ENCODE measurements at places on chromosomes 6 and 20.
A peak's percentile ranks its signal among the peaks of the same experiment; 100 is the strongest.

GRCh38 chr6:24195836-24196597, 70.0 kb downstream of the NRSN1 start:
- no peak for DNase-seq

DNA sequence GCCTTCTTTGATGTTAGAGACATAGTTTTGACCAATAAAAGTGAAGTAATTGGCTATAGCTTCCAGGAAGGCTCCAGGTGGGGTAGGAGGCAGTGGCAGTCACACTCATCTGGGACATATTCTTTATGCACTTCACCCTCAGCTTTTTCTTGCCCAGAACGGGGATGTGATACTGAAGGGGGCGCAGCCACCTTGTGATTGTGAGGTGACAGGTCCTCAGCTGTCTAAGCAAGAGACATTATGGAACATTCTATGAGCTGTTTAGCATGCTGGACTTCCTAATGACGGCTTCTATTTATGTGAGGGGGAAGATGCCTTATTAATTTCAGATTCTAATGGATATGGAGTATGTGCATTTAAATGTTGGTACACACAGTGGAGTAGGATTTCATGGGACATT, 151.3 kb upstream of the ZFP64 start:
- DNase-seq: no peak

- no peak for DNase-seq
These were observed 3.9 kb downstream of the CCN2 start for GRCh38 chr6:131946992-131947955.

DNA sequence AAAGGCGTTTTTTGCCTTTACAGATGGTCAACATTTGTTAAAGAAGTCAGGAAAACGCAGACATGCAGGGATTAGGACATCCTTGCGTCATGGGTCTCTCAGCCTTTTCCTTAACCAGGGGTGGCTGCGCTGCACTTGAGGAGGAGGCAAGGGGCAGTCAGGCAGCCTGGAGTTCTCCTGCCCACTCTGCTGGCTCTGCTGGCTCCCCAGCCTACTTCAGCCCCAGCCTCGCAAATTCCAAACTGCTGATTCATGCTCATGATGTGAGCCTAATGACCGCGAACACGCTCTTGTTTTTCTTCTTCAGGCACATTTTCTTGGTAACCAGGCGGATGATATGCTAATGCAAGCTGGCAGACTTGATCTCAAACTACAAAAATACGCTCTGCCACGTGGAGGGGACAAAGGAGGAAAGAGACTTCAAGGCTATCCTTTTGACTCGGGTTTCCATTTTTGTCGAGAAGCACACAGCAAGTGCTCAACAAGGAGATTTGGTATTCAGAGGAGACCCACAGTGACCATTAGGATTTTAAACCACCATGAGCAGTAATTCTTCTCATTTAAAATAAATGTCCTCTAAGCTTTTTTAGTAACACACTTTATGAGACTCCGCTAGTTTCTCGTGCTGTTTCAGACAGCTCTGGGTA, 290.3 kb upstream of the STXBP5 start:
- DNase-seq: no peak

- no peak for DNase-seq
These were observed 387.1 kb upstream of the AGPAT4 start for GRCh38 chr6:161660666-161661571.

- no peak for DNase-seq
These were observed 57.7 kb upstream of the CD83 start for GRCh38 chr6:14059791-14060436.

GRCh38 chr6:107957308-107957908, 600 bp downstream of the SEC63 start:
- peak; percentile 38 for DNase-seq

GRCh38 chr20:363319-364078, 16.6 kb downstream of the NRSN2 start:
- DNase-seq: no peak

GRCh38 chr6:15522427-15522826, 140.4 kb downstream of the DTNBP1 start:
- no peak for DNase-seq

GRCh38 chr6:140059947-140060346, 685.5 kb upstream of the CITED2 start:
- DNase-seq: no peak

GRCh38 chr20:6030453-6031080, 23.3 kb downstream of the LRRN4 start:
- DNase-seq: no peak

DNA sequence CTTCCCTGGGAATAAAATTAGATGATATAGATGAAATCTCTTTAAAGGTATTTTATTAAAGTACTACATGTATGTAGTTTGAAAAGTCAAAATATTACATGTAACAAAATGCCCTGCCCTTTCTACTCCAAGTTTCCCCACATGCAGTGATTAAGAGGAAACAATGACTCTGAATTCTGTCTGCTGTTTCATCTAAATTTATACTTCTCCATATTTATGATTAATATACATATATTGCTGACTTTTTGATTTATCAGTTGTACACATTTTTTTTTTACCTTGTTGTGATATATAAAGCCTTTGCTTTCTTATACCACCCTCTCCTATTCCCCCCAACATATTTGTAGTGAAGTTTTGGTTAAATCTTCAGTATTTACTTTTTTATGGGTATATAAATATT, 127.9 kb downstream of the ZFAND3 start:
- DNase-seq: no peak

DNA sequence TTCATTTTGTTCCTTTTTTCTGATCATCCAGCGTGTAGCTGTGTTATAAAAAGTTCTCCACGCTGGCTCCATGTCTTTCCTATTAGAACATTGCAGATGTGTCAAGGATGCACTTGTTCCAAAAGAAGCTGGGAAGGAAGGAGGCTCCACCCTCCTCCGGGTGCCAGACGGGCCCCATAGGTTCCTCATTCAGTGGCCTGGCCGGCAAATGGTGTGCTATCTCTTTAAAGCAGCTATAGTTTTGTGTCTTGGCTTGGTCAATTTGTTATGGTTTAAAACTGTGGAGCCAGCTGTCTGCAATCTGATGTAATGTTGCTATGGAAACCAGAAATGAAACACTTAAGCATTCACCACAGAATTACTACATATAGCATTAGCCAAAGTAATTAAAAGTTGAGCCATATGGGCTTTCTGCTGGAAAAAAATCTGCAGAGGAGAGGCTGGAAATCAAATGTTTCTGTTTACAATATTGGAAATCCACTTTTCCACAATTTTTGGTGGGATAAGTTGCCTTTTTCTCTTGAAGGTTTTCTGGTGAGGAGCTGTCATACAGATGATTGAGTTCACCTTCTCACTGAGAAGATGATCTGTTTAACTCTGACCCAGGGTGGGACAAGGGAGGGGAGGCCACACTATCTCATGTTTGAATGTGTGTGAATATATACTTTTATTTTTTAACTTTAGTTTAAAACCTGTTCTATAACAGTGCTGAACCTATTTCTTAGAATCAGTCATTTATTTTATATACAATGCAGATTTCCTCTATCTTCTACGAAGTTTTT, 167.4 kb downstream of the SASH1 start:
- no peak for DNase-seq

DNA sequence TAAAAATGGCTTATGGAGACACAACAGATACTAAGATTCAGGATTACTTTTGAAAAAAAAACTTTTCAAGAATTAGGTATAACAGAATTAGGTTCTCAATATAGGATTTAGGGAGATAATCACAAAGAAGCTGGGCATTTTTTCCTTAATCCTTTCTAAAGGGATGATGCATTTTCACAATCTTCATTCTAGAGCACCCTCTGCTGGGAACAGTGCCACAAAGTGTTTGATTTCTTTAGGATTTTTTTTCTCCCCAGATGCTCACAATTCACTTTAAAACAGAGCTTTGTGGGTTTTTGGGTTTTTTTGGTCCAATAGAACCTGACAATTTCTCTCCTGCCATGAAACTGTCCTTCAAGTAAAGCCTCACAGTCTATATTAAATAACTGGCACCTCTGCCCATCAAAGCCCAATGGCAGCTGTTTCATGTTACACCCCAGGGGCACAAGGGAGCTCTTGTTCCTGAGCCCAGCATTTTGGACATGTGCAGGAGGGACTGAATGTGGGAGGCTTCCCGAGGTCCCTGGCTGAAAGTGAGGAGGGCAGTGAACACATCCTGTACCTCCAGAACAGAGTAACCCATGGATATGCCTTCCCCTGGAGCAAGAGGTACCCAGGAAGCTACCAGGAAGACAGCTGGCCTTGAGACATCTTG, 39.7 kb downstream of the PREP start:
- no peak for DNase-seq

DNA sequence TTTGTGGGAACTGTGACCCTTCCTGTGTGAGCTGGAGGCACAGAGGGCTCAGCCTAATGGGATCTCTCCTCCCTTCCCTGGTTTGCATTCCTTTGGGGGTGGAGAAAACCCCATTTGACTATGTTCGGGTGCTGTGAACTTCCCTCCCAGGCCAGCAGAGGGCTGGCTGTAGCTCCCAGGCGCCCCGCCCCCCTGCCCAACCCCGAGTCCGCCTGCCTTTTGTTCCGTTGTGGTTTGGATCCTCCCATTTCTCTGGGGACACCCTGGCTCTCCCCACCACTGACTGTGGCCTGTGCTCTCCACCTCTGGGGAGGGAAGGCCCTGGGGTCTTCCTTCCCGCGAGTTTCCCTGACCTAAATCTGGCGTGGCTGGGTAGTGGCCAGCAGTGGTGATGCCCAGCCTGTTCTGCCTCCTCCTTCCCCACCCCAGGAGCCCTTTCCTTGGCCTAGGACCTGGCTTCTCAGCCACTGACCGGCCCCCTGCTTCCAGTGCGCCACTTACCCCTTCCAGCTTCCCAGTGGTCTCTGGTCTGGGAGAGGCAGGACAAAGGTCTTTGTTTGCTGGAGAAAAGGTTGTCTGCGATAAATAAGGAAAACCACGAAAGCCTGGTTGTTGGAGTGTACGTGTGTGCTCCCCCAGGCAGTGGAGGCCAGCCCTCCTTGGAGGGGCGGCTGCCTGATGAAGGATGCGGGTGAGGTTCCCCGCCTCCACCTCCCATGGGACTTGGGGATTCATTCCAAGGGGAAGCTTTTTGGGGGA, 4.9 kb downstream of the VEGFA start:
- DNase-seq: no peak

- DNase-seq: no peak
These were observed 148.2 kb downstream of the LAMA2 start for GRCh38 chr6:129031051-129031599.

- DNase-seq: no peak
These were observed 4.0 kb downstream of the DXO start for GRCh38 chr6:31967926-31968320.

GRCh38 chr20:44646641-44647274, 4.7 kb downstream of the ADA start:
- peak; percentile 97 for DNase-seq

DNA sequence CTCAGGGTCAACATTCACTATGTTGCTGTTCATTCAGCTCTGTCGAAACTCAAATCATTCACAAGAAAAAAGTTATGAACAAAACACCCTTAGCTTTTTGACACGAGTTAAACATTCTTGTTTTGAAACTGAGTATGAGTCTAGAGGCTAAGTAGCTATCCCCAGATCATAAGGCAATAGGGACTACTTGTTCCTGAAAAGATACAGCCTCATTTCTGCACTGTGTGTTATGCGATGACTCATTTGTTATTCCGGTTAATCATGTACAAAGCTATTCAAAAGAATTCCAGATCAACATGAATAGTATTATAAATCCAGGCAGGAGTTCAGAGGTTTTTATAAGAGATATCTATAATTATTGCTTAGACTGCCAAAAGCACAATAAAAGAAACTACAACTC, 908.0 kb downstream of the QKI start:
- DNase-seq: no peak

DNA sequence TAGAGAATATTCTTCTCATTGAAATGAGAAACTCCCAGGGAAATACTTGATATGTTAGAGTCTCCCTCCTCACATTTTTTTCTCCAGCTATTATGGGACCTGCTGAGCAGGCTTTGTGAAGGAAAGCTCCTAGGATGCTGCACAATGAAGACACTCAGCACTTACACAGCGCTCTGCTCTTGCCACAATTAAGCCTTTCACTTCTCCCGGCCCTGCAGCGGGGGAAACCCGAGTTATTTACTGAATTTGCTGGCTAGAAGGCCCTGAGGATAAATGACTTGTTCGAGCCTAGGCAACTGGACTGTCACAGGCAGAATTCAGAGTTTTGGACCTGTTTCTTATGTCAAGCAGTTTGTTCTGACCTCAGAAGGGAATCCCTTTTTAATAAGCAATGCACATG, 102.0 kb downstream of the MAP3K7 start:
- no peak for DNase-seq

- no peak for DNase-seq
These were observed 24.0 kb upstream of the SERINC1 start for GRCh38 chr6:122495612-122496011.

Data from GM12864 (cell line).